ENCODE measurements at places on chromosomes 6 and 20.

GRCh38 chr6:1347161-1347560 is 35.3 kb downstream of the FOXQ1 start:
- no peak for DNase-seq

DNA sequence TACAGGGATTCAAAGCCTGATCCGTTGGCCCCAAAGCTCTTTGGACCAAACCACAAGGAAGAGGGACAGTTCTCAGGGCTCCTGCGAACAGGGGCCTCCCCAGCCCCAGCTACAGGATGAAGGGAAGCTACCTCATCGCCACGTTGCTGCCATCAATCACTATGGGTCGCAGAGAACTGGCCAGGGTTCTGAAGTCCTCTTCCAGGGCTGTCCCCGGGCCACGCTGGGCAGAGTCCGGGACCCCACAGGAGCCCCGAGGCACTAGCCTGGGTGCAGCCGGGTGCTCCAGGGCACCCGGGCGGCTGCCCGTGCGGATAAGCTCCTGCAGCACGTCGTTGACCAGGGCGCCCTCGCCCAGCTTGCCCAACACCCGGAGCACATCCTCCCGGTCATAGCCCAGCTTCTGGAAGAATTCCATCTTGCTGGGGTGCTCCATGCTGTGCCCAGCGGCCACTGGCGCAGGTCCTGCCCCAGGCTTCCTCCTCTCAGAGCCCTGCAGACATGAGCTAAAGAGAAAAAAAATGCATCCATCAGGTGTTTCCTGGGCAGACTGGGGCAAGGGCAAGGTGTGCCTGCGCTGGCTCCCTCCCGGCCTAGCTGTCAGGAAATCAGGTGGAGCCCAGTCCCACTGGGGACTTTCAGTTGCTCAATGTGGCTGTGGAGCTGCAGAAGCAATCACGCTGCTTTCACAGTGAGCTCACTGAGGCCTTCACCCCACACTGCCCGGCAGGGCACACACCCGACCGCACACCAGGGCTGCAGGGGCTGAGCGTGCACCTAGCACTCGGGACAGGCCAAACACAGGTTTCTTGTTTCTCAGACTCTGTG is 10.5 kb downstream of the ZC3H12D start:
- no peak for DNase-seq

DNA sequence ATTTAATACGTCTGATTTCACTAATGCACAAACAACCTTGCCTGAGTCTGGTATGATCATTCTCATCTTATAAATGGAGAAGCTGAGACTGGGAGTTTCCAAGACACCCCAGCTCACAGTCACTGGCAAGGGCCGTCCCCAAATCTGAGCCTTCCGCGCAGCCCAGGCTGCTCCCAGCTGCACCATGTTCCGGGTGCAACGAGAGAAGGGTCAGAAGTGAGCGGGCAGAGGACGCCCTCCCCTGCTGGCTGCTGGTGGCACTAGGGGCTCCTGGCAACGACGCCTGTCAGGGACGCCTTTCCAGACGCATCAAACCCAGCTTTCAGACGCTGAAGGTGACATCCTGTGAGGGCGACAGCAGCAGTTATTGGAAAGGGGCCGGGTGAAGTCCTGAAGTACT is 115.3 kb upstream of the PROKR2 start:
- DNase-seq: no peak

DNA sequence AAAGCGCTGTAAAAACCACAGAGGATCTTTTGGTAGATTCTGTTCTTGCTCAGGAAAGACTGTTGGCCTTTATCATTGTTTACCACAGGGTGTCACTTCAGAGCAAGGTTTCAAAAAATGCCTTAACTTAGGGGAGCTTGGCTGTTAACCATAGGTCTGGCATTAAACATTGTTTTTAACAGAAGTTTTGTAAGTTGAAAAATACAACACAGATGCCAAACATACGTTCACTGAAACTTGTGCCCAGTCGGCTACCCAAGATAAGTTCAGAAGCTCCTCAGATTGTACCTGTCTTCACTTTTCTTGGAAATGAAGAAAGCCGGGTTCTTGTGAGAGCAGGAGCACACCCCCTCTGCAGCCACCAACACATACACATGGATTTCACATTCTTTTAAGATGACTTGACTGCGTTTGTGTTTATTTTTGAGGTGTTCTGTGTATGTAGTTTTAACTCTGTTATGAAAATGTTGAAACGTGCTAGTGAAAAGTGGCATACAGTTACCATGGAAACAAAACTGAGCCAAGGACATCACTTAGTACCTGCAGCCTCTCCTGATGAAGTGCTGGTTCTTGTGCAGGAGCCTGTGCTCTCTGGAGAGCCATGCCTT is 64.9 kb downstream of the SYCP2L start:
- no peak for DNase-seq

DNA sequence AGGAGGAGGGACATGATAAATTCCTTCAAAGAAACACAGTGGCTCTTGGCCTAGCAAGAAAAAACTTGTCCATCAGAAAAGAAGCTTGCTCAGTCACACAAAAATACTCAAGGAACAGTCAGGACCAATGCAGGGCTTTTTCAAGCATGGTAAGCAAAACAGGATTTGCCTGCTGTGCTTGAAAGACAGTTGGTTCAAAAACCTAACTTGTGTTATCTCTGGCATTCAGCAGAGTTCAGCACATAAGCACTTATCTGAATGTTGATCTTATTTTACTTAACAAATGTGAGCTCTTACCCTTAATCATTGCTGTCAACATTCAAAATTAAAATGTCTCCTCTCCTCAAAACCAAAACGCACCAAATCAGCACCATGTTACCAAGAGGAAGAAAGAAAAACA is 38.3 kb downstream of the ATG5 start:
- DNase-seq: no peak

DNA sequence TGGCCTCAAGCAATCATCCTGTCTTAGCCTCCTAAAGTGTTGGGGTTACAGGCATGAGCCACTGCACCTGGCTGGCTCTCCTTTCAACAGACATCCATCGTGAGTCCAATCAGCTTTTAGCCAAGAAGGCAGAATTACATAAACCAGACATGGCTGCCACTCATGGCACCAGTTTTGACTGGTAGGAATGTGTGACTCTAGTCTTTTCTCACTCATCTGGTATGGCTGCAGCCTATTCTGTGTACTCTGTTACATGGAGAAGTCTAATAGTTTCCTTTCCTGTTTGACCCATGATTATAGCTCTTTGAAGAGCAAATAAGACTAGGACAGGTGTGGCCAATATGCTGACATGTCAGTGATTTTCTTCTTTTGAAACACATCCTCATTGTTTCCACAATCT is 27.0 kb upstream of the RNF144B start:
- DNase-seq: no peak

DNA sequence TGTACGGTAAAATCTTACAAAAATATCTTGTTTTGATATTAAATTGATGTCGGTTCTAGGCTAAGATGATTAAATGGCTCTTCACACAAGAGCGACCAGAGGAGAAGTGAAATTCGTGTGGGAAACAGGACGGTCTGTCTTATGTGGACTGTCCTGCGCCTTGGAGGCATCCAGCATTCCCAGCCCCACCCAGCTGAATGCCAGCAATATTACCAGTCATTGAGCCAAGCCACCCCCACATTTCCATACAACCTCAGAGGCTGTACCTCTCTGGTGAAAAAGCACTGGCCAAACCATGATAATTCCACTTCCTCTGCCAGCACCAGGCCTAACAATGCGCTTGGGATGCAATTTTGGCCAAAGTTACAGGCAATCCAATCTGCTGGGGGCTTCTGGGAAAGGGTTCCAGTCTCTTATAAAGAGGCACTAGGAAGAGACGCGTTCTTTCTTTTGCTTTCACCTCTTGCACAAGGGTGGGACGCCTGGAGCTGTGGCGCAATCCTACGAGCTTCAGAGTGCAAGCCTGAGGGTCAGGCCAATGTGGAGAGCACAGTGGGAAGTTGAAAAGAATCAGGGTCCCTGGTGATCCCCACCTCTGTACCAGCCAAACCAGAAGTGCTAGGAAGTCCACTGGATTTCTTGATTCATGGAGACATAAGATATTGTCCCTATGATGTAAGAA is 213.1 kb downstream of the PREX1 start:
- DNase-seq: no peak

- no peak for DNase-seq
Observed at GRCh38 chr6:41702771-41703494, 32.5 kb downstream of the TFEB start.

- no peak for DNase-seq
Observed at GRCh38 chr20:39885975-39886649, 802.9 kb downstream of the MAFB start.

- DNase-seq: no peak
Observed at GRCh38 chr6:92759178-92759577, 660.2 kb downstream of the EPHA7 start.

All from stimulated activated CD4-positive, alpha-beta T cell treated with anti-CD3 and anti-CD28 coated beads, Interleukin-4, amount 100 ng/mL, for 24 hours (primary cell).